Stimulated activated CD8-positive, alpha-beta memory T cell treated with anti-CD3 and anti-CD28 coated beads, Interleukin-15, amount 100 ng/mL, for 48 hours (primary cell): ENCODE measurements at places on chromosomes 3 and 15.

- no peak for DNase-seq
These were observed 31.0 kb upstream of the PTPRG start for GRCh38 chr3:61530355-61530754.

DNA sequence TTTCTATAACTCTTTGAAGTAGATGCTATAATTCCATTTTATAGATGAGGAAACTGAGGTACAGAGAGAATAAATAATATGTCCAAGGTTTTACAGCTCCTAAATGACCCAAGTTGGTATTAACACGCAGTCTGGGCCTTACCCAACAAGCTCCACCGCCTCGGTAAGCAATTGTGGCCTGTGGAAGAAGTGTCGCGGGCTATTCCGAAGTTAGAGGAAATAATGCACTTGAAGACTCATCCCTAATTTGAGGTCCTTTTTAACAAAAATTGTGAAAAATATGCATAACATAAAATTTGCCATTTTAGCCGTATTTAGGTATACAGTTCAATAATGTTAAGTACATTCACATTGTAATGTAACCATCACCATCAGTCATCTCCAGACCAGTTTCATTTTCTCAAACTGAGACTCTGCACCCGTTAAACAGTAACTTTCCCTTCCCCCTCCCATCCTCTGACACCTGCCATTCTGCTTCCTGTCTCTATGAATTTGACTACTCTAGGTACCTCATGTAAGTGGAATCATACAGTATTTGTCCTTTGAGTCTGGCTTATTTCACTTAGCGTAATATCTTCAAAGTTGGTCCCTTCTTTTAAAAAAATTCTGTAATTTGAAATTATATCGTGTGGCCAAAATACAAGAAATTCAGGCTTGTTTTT, 18.2 kb downstream of the IDH3A start:
- DNase-seq: no peak

DNA sequence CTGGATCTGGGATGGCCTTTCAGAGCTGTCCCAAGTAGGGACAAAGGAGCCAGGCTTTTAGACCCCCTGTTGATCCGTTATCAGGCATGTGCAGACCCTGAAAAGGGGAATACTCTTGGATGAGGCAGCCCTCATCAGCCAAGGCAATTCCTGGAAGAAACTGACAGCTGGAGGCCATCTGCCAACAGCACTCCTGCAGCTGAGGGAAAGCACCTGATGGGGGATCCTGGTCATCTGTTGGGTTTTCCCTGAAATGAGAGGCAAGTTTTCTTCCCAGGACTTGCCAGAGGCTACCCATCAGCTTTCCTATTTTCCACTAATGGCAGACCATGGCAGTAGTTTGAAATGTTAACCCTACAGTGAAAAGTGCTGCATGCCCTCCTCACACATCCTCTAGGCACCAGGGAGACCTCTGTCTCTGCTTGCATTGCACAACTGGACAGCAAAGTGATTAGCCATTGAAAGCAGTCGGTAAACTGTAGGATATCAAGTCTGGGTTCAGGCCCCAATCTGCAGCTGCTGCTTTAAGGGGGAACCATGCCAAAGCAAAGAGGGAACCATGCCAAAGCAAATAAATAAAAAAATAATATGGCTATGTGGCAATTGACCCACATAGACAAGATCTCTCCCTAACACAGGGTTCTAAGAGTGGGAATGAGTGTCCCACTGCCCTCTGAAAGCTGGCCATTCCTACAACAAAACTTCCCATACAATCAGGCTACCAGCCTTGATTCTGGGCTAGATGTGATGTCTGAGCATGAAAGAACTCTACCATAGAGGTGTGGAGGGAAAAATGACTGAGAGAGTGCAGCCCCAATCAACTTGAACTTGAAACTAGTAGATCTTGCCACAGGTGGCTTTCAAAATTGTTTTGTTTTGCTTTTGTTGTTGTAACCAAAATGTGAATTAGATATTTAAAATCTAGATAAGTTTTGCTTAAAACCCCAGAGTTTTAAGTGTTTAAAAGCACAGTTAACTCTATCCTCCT, 232.0 kb upstream of the STT3B start:
- no peak for DNase-seq

GRCh38 chr3:186540835-186541226, 3.3 kb downstream of the CRYGS start:
- DNase-seq: no peak

GRCh38 chr15:88476635-88477060, 9.1 kb downstream of the MRPS11 start:
- no peak for DNase-seq

- DNase-seq: no peak
These were observed 1106.8 kb downstream of the ROBO1 start for GRCh38 chr3:78660957-78661356.

DNA sequence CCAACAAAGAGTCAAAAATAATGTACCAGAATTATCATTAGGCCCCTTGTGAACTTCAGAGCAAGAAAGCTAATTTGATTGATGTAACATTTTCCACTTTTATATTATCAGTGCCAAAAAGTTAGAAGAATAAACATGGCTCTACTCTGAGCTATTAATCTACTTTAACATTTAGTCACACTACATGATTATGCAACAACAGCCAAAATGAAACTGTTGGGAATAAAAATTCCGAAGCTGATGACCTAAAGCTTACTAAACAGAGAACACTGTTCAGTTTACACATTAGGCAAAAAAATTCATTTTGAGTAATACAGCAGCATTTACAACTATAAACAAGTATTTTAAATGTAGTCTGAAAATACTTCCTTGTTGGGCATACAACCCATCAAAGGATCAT, 1134.1 kb downstream of the EPHA3 start:
- no peak for DNase-seq

DNA sequence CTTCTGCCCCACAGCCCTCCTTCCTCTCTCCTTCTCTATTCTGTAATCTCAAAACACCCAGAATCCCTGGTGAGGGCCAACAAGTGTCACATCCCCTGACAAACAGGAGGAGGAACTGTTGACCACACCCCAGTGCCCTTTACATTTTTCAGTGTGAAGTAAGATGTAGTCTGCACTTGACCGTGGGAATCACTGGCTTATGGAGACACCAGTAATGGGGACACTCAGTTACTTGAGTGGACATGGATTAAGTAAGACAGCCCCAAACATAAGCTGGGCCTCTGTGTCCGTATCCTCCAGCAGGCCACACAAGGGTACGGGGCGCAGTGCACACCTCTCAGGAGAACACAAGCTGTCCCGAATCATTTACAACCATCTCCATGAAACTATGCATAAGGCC, 28.4 kb upstream of the LIMD1 start:
- no peak for DNase-seq

DNA sequence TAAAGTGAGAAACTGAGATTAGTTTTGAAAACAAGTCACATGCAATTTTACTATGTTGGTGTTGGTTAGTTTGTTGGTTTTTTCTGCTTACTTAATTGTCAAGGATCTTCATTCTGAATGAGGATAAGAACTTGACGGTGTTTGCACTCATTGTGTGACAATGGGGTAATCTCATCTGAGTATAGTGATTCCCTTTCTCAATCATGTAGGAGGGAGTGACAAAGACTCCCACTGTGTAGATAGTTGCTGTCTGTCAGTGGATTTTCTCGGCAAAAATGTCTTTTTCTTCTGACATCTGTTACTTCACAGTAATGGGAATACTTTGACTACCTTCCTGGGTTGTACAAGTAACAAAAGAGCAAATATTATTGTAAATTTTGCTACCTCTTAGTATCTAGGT, 23.5 kb downstream of the KCNH8 start:
- no peak for DNase-seq

DNA sequence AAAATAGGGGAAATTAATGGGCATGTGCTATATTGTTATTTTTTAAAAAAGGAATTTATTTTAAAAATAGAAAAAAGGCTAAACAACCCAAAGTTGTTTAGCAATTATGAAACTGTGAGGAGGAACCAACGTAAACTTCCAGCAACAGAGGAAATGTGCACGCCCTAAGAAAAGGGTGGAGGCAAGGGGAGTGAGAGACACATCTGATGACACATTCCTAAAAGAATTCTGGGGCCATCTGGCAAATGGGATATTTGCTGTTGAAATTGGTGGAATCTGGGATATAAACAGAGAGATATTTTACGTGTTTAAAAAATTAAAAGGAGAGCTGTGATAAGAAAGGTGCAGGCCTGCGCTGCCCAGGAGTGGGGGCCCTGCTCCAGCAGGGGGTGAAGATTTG, 50.8 kb upstream of the MUC13 start:
- DNase-seq: no peak

GRCh38 chr3:160665784-160666526, 11.0 kb upstream of the ARL14 start:
- no peak for DNase-seq

DNA sequence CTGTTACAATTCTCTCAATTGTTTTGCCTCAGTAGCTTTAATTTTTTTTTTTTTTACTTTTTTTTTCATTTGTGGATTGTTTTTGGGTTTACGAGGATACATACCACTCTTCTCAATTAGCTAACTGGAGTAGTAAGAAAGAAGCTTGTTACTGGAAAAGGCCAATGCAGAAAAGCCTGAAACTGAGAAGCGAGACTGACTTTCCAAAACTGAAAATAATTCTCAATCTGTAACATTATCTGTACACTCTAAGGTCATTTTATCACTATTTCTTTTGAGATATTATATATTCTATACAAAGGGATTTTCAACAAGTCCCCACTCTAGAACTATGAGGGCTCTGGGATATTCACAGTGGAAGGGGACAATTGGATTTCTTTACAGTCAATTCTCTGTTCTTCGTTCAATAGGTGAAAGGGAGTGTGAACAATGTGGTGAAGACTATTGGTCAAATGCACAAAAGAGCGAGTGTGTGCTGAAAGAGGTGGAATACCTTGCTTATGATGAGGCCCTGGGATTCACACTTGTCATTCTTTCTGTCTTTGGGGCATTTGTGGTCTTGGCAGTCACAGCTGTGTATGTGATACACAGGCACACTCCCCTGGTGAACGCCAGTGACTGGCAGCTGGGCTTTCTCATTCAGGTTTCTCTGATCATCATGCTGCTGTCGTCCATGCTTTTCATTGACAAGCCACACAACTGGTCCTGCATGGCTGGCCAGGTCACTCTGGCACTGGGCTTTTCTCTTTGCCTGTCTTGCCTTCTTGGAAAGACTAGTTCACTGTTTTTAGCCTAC, 83.9 kb upstream of the KCNAB1 start:
- no peak for DNase-seq

DNA sequence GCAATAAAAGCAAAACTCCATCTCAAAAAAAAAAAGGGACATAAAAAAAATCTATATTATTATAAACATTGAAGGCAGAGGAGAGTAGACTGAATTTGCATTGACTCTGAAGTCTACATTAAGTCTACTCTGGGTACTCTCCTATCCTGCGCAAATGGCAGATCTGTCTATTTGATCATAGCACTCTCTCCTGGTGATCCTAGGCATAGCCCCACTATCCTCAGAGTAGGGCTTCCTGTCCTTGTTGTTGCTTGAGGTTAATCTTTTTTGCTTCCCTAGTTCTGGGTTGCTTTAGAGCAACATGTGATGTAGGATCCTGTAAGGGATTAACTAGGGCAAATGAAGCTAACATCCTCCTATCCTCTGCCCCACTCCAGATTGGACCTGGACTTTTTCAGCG, 82.1 kb upstream of the LRRFIP2 start:
- DNase-seq: no peak

DNA sequence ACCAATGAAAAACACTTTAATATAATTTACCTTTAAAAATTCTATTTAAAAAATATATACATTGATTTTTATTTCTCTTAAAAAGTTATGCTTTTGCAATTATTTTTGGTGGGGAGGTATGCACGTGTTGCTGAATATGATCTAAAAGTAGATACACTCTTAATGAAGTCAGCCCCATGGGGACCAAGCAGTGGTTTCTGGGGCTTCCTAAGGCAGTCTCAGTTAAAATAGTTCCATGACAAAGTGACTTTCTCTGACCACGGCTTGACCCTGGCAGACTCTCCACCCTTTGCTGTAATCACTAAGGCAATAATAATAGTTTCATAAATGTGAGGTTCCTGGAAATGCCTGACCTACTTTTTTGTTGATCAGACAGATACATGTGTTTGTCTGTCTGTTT, 50.4 kb downstream of the CCR4 start:
- no peak for DNase-seq

- no peak for DNase-seq
These were observed 137.9 kb downstream of the PDCD6IP start for GRCh38 chr3:33936171-33936920.

GRCh38 chr3:42723219-42723618, 20.6 kb upstream of the HHATL start:
- DNase-seq: no peak

GRCh38 chr3:14222457-14222856, 43.8 kb downstream of the LSM3 start:
- no peak for DNase-seq

DNA sequence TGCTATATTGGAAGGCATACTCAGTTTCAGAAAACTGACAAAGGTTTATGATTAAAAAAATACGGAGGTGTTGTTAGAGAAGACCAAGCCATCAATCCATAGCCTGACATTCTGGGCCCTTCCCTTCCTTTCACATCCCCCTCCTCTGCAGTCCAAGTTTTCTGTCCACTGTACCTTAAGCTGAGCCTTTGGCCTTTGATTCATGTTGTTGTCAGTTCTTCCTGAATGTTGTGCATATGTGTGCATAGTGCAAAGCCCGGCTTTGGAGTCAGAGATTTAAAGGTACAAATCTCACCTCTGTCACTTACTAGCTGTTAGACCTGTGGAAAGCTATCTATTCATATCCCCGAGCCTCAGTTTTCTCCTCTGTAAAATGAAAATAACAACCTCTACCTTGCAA, 104.9 kb upstream of the AGBL1 start:
- DNase-seq: no peak

DNA sequence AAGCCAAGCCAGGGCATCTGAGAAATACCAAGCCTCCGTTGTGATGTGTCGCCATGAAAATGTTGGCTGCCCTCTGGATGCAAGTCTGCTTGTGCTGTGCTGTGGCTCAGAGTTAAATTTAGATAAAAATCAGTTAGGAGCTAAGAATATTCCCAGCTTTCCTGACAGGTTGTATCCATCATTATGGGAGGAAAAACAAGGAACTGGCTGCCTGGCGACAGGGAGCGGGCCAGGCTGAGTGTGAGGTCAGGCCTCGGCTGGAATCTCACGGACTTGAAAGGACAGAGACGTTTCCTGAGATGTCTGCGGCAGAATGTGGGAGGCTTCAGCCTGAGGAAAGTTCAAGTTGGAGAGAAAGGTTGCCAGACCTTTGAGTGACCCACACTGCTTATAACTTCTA, 213.8 kb downstream of the THSD4 start:
- no peak for DNase-seq

DNA sequence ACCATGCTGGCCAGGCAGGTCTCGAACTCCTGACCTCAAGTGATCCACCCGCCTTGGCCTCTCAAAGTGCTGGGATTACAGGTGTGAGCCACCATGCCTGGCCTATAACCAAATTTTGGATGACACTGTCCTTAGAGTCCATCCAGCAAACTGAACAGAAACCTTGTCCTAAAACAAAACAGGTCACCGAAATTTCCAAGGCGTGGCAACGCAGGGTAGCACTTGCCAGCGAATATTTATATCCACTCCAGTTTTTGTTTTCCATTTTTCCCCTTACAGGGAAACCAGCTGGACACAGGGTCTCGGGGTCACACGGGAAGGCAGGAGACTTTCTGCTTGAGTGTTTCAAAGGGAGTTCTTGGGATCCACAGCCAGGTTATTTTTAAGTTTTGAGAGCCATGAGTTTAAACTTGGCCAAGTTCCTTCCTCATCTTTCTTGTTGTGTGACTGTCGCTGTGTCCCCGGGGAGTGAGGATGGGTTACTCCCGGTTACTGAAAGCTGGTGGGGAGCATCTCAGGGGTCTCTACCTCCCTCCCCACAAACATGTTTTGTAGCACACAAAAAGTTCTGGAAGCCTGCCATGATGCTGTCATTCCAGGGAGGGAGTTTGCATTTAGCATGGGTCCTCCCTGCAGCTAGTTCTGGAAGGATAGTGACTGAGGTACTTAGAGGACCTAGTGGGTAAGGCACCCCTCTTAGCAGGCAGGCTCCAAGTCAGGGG, 12.6 kb downstream of the LIMD1 start:
- no peak for DNase-seq
